ENCODE measurements at places on chromosomes 6 and 20.

DNA sequence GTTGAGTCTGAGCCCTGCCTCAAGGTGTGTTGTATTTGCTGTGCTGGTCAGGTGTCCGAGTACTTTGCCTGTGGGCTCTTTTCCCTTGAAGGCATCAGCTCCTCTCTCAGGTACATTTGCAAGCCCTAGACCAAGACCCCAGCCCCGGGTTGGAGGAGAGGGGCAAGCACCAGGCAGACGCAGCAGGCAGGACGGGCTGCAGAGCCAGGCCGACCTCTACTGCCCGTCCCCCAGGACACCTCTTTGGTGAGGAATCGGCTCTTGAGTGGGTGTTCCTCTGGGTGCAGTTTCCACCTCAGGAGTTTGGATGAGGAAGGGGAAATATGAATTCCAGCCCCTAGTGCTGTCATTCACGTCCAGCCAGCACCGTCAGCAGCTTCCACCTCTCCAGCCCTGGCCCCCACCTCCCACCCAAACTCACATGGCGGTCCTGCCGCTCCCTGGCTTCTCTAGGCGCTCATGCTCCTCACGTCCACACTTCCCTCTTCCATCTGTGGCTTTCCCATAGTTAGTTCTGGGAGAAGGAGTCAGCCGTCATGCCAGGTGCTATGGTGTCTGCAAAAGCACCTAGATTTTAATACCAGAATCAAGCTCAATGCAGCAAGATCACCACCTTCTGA lies 183.9 kb downstream of the DLL1 start:
- no peak for DNase-seq

GRCh38 chr6:166309977-166310376 lies 1.8 kb upstream of the PRR18 start:
- DNase-seq = no peak

- DNase-seq = no peak
These were observed 44.2 kb upstream of the SUPT3H start for GRCh38 chr6:45421709-45422502.

DNA sequence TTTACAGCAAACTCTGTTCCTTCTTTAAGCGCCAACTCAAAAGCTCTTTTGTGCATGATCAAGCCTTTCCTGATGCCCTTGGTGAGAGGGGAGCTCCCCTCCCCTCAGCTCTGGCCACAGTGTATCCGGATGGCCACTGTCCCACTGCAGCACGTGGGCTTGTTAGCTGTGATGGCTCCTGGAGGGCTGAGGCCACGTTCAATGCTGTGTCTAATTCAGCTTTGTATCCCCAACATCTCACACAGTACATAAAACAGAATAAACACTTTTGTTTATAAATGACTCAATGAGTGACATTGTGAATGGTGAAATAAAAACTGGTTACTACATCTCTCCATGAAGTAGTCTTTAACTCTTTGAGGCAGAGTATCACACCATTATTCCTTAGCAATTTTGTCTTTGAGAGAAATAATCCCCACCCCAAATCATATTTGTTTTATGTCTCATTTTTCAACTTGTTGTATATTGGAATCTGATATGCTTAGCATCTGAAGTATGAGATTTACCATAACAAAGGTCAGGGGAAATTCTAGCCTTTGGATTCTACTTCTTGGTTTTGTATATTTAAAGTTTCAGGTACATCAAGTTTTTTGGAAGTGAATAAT lies 44.5 kb downstream of the EDN1 start:
- DNase-seq = no peak

DNA sequence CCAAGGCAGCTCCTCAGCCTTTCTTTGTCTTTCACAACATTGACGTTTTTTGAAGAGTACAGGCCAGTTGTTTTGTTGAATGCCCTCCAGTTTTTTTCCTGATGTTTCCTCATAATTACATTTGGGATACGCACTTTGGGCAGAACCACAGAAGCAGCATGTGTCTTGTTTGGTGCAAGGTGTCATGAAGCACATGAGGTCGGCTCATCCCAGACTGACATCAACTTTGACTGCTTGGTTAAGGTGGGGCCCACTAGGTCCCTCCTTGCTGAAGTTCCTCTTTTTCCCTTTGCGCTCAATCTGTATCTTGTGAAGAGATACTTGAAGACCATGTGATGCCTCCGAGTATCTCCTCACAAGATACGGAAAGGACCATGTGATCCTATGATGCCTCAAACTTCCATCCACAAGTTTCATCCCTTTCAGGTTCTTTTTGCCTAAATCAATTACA lies 10.5 kb downstream of the SNAI1 start:
- no peak for DNase-seq

DNA sequence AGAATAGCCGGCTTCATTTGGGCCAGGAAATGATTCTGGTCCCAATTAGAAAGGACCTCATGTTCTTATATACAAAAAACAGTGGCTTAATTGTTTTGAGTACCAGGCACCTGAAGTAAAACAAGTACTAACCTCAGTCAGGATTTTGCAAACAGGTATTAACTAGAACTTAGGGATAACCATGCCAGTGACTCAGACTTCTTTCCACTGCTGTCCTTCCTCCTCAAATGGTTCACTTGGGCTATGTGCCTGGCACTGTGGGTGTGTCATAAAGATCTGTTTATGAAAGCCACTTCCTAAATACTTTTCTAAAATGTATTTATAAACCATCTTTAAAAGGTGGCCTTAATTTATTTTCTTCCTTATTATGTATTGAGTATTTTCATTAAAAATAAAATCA lies 10.7 kb downstream of the CLDN20 start:
- no peak for DNase-seq

GRCh38 chr6:65091561-65091960 lies 615.5 kb downstream of the EYS start:
- DNase-seq = no peak

GRCh38 chr6:17485181-17485580 lies 91.8 kb downstream of the CAP2 start:
- no peak for DNase-seq

- no peak for DNase-seq
These were observed 256.7 kb upstream of the CNR1 start for GRCh38 chr6:88422831-88423230.

- no peak for DNase-seq
These were observed 480.7 kb downstream of the HTR1B start for GRCh38 chr6:76982476-76983199.

DNA sequence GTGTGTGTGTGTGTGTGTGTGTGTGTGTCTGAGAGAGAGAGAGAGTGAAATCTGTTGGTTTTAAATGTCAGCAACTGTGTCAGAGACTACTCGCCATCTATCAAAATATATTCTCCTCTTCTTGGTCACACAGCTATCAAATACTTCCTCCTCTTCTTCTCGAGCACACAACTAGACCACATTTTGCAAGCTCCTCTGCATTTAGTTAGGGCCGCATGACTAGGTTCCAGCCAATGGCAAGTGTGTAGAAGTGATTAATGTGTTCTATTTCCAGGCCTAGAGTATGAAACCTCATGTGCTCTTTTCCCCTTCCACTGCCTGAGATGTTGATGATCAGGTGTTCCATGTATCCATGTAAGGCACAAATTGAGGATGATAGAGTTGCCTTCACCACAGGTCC lies 278.5 kb upstream of the MARCKS start:
- no peak for DNase-seq

GRCh38 chr20:51034988-51035656 lies 12.2 kb upstream of the KCNG1 start:
- DNase-seq = no peak

DNA sequence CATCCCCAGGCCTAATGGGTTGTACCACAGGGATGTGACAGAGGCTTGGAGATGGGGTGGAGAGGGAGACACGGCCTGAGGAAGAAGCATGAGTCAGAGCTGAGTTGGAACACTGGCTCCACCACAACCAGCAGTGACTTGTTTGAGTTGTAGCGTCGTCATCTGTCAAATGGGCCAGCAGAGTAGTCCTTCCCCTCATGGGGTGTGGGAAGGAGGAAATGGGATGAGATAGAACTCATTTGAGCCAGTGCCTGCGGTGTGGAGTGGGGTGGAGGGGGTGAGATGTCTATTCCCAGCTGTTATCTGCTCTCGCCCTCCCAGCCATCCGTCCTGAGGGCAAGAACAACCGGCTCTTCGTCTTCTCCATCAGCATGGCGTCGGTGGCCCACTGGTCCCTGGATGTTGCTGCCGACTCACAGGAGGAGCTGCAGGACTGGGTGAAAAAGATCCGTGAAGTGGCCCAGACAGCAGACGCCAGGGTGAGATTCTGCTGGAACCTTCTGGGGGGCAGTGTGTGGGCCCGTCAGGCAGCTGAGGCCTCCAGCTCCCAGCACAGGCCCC lies 32.5 kb downstream of the PLCG1 start:
- DNase-seq = no peak

- no peak for DNase-seq
These were observed 813.4 kb downstream of the MAFB start for GRCh38 chr20:39875492-39876110.

DNA sequence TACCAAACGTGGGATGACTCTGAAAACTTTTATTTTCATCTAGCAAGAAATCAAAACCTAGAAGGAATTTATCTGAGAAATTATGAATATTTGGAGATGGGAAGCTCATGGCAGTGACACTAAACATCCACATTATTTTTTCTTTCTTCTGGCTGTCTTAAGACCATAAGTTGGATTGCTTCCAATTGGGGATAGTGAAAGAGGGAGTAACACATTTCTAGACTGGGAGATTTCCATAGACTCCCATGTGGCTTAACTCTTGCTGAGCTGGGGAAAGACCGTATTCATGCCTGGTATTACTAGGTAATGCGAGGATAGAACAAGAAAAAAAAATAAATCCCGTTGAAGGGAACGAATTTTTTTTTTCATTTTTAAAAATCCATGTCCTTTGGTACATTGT lies 120.0 kb downstream of the UTRN start:
- DNase-seq = no peak

DNA sequence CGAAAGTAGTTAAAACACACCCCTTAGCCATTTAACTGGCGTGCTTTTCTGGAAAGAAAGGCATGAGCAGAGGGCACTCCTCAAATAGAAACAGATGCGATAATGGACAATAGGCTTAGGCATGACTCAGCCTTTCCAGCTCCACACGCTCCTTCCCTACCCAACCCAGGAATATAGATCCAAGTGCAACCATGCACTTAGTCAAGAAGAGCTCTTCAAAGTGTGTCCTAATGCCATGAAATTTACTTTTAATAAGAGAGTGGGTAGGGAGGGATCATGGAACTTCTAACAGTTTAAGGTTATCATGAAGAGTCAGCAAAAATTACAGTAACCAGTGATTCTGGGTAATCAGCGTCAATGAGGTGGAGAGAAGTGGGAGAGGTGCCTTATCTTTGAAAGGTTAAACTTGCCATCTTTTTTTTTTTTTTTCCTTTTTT lies 2.4 kb upstream of the EFHC1 start:
- DNase-seq = no peak

GRCh38 chr20:1800777-1801176 lies 94.4 kb upstream of the SIRPA start:
- DNase-seq = no peak

DNA sequence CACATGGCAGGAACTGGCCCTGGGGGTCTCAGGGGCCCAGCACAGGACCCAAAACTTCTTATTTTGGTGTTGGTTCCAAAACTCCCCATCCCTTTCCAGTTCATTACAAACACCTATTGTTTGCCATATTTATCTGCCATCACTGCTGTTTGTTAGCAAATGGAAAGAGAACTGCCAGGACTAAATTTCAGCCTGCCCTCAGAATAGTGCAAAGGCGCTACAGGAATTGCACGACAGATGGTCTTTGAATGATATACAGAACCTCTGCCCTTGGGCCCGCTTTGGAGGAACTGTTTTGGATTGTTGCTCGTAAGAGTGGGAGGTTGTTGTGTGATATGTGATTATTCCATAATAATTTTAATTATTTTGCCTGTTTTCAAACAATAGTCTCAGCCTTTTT lies 199.0 kb upstream of the FBXL4 start:
- DNase-seq = no peak

GRCh38 chr6:145147559-145147958 lies 587.8 kb downstream of the EPM2A start:
- DNase-seq = no peak

DNA sequence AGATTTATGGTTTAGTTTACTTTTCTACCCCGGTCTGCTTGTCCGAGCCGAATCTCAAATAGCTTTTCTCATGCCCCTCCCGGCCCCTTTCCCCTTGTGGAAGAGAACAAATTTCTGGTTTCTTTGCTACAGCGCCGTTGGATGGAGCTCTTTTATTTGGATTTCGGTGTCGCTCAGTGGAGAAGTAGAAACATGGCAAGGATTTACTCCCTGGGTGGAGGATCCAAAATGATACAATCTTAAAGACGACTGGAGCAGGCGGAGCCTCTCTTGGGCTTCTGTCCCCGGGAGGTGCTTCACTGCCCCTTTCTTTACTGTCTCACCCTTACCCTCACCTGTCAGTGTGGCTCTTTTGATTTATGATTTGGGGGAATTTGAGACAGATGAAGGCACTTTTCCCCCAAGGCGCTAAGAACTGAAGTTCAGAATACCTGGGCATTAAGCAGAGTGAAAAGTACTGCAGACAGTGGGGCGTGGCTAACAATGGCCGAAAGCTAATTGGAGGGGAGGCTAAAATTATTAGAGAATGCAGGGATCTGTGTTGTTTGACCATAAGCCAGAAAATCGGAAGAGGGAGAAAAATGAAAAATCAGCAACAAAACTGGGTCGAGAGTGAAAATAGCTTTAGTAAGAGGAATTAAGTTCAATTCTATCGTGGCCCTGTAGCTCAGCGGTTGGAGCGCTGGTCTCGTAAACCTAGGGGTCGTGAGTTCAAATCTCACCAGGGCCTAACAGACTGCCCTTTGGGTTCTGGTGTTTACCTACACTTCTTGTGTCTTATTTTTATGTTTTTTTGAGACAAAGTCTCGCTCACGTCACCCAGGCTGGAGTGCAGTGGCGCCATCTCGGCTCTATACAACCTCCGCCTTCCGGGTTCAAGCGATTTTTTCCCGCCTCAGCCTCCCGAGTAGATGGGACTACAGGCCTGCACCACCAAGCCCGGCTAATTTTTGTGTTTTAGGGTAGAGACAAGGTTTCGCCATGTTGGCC lies 145.1 kb upstream of the ZNF184 start:
- DNase-seq = no peak

- DNase-seq = no peak
These were observed 49.7 kb upstream of the EYA2 start for GRCh38 chr20:46844965-46845364.

- DNase-seq = no peak
These were observed 31.9 kb downstream of the FOXO3 start for GRCh38 chr6:108592371-108593337.

GRCh38 chr6:89410231-89410761 lies 1.8 kb downstream of the RRAGD start:
- no peak for DNase-seq

GRCh38 chr6:170503414-170503761 lies 49.7 kb downstream of the PSMB1 start:
- DNase-seq = no peak

GRCh38 chr20:39429726-39430125 lies 467.6 kb downstream of the DHX35 start:
- DNase-seq = no peak

DNA sequence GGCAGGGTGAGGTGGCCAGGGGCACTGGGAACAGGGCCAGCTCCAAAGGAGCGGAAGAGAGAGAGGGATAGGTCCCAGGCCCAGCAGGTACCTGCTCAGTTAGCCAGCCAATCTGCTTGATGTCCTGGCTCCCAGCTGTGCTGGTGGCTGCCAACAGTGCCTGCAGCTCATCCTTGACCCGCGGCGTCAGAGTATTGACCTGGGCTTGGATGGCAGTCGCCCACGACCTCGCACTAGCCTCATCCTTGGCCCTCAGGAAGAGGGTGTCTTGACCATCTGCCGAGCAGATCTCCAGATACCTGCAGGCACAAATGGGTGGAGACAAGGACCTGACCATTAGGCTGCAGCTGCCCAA lies 11.1 kb upstream of the CDK5RAP1 start:
- no peak for DNase-seq

GRCh38 chr6:134503585-134504281 lies 185.8 kb upstream of the SGK1 start:
- no peak for DNase-seq
